HuH-7.5 (cell line): ENCODE measurements at places on chromosomes 16 and 17.
A peak's percentile ranks its signal among the peaks of the same experiment; 100 is the strongest.

DNA sequence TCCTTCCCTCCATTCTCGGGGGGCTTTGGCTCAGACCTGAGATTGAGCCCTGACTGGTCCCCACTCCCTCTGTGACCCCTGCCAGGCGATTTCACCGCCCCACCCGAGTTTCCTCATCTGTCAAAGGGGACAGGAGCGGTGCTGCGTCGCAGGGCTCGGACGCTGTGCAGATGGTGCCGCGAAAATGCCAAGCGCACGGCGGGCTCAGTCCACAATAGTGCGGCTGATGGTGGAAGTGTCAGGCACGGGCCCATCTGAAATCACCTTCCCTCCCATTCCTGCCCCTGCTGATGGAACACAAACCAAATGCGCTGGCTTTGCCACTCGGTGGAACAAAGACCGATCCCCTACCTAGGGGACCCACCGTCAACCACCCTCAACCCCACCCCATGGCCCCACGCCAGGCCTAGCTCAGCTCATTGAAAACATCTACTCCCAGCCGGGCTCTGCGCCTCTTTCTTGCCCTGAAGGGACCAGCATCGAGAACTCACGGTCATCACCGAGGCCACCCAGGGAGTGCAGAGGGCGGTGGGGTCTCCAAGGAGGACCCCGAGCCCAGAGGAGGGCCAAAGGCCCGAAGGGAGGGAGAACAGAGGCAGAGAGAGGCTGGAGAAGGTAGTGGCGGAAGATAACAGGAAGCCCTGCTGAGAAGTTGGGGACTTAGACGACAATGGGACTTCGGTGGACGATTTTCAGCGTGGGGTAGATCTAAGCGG lies 1.4 kb downstream of the CARHSP1 start:
- DNase-seq = no peak

DNA sequence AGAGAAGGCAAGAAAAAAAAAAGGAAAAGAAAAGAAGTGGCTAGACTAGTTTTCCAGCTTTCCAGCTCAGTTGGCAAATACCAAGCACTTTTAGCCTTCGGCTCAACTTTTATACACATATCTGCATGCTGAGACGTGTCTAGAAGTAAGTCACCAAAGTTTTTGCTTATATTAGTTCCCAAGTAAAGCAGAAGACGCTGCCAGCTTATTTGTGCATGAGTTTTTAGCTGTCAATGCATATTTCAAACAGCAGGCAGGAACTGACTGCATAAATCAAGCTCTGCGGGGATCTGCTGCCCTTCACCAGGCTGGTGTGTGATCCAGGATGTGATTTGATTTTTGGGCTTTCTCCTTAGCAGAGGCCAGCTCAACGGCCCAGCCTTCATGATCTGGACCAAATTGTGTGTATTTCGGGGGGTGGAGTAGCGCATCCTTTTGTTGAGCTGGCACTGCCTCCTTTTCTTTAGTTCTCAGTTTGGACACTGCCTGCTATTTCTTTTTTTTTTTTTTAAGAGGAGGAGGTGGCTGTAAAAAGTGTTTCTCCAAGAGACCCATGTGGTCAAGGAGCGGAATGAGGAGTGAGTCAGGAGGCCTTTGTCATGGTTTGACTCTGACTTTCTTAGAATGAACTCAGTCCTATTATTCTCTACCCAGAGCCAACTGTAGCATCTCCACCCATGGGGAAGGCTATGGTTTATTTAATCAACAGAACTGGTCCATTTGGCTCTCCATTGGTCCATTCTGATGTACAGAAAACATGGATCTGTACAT lies 162.6 kb upstream of the XYLT1 start:
- DNase-seq = no peak

DNA sequence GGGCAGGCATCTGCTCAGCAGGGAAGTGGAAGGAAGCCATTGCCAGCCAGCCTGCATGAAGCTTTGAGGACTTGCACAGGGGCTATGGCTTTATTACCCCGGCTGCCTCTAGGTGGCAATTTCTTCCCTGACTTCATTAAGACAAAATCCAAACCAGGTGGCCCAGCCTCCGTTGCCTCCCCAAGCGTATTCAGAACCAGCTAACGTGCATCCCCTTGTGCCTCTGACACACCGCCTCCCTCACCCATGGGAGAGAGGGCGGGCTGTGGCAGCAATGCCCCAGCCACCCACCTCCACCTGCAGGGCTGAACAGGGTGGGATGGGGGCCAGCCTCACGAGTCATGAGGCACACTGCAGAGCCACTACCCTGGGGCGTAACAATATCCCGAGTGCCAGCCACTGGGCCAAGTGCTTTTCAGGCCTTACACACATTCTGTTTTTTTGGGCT lies 6.8 kb downstream of the KIFC3 start:
- DNase-seq = peak; percentile 50

DNA sequence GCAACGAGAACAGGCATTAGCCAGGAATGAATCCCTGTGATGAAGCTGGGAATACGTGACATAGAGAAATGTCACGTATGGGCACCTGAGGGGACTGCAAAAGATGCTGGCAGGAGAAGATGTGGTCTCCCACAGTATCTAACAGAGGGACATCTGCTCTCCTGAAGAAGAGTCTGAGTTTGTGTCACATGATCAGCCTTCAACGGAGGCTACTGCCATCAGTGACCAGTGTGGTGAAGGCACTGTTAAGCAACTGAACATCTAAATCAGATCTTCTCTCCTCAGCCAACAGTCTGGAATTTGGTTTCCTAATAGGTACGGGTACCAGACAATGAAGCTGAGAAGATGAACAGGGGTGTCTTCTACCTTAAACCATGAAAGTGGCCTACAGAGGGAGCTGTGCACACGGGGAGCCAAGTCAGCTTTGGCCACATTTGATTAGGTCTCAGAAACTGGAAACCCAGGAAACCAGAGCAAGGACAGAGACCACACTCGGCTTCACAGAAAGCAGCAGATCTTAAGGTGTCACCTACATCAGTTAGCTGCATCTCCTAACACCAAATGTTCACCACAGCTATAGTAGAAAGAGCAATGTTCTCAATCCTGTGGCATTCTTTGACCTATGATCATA lies 41.8 kb downstream of the BRD7 start:
- no peak for DNase-seq

- no peak for DNase-seq
Observed at GRCh38 chr16:49643429-49644144, 212.3 kb downstream of the ZNF423 start.

GRCh38 chr16:28882551-28883160 lies 4.4 kb downstream of the ATP2A1 start:
- no peak for DNase-seq

DNA sequence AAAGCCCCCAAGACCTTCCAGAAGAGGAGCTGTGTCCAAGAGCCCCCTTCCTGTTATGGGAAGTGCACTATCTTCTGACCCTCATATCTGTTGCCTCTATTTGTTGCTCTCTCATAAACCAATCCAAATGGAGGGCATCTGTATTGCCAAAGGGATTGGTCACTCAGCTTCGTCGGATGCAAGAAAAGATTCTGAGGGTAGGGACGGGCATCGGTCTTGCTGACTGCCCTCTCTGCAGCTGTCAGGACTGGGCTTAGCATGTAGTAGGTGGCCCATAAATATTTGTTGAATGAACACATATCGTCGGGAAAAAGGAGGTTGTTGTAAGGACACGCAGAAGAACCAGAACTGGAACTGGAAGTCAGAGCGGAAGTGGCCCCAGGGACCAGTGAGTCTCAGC lies 44.1 kb downstream of the CCDC42 start:
- no peak for DNase-seq

DNA sequence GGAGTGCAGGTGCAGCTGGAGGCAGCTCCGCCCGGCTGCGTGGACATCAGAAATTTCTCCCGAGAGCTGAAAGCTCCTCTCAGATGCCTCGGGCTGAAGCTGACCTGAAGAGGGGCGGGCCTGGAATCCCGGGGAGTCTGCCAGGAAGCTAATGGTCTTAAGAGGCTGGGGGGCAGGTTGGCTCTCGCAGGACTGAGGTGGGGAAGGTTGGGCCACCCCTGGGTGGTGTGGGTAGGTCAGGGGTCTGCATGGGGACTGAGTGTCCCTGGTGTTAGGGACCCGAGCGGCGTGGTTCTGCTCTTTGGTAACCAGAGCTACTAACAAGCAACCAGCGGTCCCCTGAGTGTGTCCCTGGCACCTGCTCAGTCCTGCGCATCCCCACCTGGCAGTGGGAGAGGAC lies 3.5 kb downstream of the CHMP6 start:
- DNase-seq = no peak

GRCh38 chr17:40025991-40026815 lies 11.0 kb downstream of the CSF3 start:
- DNase-seq = peak; percentile 3

- DNase-seq = no peak
Observed at GRCh38 chr17:37219876-37220606, 155.7 kb upstream of the C17orf78 start.

- no peak for DNase-seq
Observed at GRCh38 chr16:79194291-79194690, 406.2 kb downstream of the MAF start.

DNA sequence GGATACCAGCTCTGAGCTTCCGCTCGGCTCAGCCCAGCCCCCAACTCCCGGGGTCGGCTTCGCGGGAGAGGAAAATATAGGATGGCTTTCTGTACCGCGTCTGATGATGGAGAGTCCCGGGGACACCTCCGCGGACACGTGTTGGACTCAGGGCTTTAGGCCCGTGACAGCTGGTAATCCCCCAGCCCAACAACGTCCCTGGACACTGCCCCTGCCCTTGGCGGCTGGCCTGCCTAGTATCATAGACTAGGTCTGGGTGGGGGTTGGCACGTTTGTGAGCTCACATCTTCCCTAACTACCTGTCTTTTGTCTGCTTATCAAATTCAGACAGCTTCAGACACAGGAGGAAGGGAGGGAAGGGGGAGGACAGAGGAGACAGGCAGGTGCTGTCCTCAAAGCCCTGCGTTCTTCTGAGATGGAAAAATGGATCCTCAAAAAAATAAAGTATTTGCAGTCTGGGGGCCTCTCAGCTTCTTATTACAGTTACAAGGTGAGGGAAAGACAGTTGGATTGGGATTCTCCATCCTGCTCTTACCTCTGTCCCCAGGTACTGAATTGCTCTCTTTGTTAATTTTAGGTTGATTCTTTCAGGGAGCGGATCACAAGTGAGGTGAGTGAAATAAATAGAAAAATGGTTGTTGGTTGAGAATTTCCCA lies 698 bp downstream of the PSME3 start:
- no peak for DNase-seq

DNA sequence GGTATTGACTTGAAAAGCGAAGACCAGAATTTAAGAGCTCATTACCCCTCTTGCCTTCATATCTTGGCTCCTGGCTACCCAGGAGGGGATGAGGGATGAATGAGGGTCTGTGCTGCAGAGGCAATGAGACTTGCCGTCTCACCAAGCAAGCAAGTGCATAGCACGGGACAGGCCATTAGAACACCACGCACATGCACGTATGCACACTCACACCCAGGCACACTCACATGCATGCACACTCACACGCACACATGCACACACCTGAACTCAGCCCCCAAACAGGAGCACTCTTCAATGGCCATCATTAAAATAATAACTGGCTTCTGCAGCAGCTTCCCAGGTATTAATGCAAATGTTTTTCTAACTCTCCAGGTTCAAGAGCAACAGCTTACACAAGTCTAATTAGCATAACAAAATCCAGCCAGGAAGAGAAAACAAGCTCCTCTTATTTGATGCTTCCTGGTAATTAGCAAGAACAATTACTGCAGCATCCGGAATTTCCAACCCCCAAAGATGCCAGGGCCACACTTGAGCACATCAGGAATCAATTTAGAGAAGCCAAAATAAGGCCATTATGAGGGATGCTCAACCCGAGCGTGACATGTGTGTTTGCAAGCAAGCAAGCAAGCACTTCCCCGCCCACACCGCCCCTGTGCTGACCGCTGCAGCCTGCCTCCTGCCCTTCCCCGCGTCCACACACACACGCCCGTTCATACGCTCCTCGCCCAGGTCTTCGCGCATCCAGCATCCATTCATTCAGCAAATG lies 171.6 kb upstream of the TNRC6C start:
- no peak for DNase-seq

DNA sequence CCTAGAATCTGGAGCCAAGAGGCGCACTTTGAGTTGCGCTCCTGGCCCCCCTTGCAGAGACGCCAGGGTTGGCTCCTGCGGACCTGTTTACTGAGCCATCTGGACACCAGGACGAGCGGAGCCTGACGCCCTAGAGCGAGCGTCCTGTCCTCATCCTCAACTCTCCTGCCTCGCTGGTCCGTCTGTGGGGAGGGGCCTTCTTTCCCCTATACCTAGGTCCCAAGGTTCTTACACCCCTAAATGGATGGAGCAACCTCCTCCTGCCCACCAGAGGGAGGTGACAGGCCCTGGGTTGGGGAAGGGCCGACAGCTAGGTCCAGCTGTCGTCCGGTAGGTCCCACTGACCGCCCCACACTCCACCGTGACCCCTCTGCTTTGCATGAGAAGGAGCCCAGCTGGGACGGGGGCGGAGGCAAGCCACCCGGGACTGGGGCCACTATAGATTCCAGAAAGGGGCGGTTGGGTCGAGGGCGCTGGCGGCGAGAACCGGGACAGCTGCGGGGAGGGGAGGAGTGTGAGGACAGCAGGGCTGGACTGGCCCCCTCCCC lies 3.1 kb upstream of the LHX1 start:
- no peak for DNase-seq

DNA sequence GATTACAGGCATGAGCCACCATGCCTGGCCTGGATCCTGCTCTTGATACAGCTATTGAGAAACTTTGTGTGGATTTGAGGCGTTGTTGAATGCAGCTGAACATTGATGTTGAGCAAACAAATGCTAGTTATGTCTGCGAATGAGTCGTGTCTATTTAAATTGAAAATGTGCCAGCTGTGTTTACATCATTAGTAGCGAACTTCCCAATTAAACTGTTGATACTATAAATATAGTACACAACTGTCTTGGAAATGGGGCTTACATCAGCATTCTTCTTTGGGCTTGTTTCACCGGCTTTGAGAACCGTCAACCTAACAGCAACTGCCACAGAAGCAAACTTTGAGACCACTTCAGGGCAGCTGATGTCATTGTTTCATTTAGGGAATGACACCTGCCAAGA lies 251.9 kb downstream of the RBFOX1 start:
- DNase-seq = no peak

DNA sequence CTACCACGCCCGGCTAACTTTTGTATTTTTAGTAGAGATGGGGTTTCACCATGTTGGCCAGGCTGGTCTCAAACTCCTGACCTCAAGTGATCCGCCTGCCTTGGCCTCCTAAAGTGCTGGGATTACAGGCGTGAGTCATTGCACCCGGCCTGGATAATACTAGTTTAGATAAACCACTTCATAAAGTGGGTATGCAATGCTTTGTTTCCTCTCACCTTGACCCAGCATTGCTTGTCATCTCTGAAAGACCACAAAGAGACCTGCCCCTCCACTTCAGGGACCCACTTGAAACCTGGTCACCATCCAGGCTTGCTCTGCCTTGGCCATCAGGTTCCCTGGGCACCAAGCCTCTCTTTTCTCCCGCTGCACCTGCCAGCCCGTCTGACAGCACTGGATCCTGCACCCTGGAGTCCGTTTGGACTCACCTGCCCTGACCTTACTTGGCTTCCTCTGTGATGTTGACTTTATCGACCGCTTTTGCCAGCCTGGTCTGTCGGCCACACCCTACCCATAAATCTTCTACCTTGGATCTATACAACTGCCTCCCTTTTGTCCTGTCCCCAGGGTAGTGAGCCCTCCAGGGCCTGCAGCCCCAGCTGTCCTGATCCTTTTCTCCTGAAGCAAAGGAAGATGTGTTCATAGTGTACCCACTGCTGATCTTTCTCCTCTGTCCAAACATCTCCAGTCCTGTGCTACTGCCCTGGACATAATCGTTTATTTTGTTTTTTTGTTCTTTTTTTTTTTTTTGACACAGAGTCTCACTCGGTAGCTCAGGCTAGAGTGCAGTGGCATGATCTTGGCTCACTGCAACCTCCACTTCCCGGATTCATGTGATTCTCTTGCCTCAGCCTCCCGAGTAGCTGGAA lies 12.7 kb upstream of the ZG16 start:
- peak; percentile 62 for DNase-seq

- no peak for DNase-seq
Observed at GRCh38 chr16:15770512-15770911, 86.3 kb downstream of the MYH11 start.
